ENCODE measurements at places on chromosomes 16 and 17.

GRCh38 chr17:36844601-36845000, 92.7 kb upstream of the LHX1 start:
- DNase-seq, result no peak

DNA sequence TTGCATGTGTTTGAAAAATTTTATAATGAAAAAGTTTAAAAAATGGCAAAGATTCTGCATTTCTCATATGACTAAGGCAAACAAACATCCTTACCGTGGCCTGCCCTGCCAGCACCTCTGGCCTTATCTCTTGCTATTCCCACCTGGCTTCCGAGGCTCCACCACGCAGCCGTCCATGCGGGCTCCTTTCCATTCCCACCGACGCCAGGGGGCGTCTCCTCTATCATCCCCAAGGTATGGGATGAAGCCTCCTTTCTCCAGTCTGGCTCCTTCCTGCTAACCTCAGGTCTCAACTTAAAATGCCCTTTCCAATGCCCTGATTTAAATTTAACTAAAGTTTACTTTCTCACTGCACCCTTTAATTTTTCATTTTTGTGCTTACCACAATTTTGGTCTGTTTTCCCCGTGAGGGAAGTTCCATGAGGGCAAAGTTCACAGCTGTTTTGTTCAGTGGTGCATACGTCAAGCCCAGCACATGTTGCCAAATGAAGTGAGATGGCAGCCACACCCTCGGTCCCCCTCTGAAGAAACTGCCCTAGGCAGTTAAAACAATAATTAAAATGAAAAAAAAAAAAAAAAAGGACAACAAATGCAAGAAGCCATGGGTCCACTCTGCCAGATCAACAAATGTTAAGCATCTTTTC, 13.3 kb upstream of the SDK2 start:
- DNase-seq, result no peak

- no peak for DNase-seq
Observed at GRCh38 chr17:15884731-15885130, 60.2 kb upstream of the ADORA2B start.

DNA sequence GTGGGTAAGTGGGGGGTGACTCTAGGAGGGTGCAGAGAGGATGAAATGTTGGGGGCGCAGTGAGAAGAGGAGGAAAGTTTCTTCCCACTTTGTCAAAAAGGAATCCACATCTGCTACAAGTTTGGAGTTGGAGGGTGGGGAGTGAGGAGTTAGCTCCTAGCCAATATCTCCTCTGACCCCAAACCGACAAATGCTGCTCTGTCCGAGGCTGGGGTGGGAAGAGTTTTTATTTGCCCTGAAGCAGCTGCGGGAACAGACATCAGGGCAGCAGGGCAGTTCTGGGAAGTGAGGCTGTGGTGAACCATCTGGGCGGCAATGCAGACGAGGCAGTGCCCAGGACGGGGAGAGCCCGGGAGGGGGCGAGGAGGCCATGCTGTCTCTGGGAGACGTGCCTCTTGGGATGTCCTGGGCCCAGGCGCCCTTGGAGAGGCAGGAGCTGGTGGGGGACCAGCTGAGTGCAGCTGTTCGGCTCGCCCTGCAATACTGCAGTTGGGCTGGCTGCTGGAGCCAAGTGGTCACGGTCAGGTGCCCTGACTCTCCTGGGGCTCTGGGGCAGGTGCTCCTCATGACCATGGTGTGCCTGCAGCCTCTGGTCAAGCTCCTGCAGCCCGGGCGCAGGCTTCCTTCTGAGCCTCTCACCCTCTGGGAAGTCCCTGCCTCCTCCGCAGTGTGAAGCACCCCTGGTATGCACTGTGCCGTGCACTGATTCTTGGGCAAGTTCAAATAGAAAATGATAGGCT, 6.4 kb upstream of the SOCS3 start:
- DNase-seq, result no peak

DNA sequence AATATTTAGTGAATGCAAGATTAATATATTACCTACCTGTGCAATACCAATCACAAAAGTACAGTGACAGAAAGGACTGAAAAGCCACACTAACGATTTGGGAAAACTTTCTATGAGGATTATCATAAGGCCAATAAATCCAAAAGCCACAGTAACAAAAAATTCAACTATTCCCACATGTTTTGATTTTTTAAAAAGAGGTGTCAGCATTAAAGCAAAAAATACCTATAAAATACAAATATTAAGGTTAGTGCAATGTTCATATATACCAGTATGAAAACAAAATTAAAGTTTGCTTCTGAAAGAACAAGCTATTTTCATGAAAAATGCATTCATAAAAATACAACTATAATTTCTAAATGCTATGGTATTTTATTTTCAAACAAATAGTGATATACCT, 24.3 kb downstream of the ABCA5 start:
- DNase-seq, result no peak

DNA sequence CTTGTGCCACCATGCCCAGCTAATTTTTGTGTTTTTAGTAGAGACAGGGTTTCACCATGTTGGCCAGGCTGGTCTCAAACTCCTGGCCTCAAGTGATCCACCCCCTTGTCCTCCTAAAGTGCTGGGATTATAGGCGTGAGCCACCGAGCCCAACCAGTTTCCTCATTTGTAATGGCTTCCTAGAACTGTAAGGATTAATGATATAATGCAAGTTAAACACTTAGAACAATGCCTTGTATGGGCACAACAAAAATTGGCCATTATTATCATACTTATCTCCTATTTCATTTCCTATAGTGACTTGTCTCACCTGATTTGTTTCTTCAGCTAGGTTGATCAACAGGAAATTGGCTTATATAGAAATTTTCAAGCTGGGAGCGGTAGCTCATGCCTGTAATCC, 14.1 kb downstream of the TUBD1 start:
- DNase-seq, result no peak

GRCh38 chr17:8120520-8121406, 2.4 kb upstream of the ALOXE3 start:
- DNase-seq, result no peak

GRCh38 chr16:73046202-73046848, 1.6 kb downstream of the ZFHX3 start:
- no peak for DNase-seq

DNA sequence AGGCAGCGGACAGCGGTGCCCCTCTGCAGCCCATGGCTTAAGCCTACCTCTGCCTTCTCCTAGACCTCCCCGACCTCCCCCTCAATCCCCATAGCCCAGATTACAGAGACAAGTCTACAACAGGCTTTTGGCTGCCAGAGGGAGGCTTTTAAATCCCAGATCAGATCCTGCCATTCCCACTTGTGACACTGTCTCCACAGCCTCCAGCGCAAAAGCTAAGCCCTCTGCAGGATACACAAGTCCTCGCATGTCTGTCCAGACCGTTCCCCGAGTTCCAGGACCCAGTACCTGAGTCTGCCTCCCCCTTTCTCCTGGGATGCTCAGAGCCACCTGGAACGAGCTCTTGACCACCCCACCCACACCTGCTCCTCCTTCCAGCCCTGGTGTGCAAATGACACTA, 31.2 kb downstream of the VAC14 start:
- DNase-seq, result no peak

Data from GM19239 (cell line).